ENCODE measurements at places on chromosomes 1 and 21.

- DNase-seq = no peak
Measured at GRCh38 chr1:159996653-159997052, 35.1 kb downstream of the PIGM start.

GRCh38 chr1:65827346-65827745 lies 34.7 kb downstream of the PDE4B start:
- no peak for DNase-seq

DNA sequence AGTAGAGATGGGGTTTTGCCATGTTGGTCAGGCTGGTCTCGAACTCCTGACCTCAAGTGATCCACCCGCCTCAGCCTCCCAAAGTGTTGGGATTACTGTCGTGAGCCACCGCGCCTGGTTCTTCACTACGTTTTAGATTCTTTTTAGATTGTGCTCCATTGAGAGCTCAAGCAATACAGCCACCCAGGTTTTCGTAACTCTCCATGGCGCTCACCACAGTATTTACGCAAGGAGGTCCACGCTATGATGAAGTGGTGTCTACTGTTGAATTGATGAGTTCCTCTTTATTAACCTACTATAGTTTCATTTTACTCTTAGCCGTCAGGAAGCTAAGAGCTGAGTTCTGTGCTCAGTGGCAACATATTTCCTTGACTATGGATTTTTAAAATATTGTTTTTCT lies 1.8 kb upstream of the KIF1B start:
- no peak for DNase-seq

- no peak for DNase-seq
Measured at GRCh38 chr1:17538428-17539117, 925 bp upstream of the ARHGEF10L start.

DNA sequence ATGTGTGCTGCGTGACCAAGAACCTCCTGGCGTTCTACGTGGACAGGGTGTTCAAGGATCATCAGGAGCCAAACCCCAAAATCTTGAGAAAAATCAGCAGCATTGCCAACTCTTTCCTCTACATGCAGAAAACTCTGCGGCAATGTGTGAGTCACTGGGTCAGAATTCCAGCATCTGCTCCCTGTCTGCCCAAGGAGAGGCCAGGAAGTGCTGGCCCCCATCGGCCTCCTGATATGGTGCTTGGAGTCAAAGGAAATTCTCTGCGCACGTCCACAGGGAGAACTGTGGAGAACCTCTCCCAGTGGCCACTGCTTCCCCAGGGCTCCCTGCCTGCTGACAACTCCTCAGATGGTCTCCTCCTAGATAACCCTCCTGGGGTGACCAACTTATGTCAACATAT lies 25.6 kb upstream of the IL20 start:
- no peak for DNase-seq

DNA sequence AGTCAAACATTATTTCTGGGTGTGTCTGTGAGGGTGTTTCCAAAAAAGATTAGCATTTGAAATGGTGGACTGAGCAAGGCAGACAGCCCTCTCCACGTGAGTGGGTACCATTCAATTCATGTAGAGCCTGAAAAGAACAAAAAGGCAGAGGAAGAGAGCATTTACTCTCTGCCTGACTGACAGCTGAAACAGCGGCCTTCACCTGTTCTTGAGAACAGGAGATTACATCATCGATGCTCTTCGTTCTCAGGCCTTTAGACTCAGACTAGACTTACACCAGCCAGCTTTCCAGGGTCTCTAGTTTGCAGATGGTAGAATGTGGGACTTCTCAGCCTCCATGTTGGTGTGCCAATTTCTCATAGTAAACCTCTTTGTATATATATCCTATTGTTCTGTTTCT lies 302.3 kb downstream of the BACH1 start:
- DNase-seq = no peak

DNA sequence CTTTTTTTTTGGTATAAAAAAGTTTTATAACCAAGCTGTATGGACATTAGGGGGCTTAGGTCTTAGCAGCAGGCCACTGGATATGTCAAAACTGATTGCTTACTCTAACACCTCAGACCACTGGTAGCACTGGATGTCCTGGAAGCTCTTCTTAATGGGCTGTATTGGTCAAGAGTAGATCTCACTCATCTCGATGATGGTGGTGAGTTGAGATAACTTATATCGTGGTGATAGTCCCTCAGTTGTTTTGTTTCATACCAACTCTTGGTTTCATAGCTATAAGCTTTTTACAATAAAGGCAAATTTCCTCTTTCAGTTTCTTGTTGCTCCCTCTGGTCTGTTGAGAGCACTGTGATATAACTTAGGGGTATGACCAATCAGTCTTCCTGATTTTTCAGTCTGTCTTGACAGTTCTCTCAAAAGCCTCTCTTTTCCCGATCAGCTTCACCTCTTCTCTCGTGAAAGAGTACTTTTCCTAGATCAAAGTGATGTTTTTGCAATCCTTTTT lies 9.7 kb upstream of the AGO1 start:
- no peak for DNase-seq

GRCh38 chr1:56255516-56256152 lies 323.7 kb downstream of the PLPP3 start:
- DNase-seq = no peak

DNA sequence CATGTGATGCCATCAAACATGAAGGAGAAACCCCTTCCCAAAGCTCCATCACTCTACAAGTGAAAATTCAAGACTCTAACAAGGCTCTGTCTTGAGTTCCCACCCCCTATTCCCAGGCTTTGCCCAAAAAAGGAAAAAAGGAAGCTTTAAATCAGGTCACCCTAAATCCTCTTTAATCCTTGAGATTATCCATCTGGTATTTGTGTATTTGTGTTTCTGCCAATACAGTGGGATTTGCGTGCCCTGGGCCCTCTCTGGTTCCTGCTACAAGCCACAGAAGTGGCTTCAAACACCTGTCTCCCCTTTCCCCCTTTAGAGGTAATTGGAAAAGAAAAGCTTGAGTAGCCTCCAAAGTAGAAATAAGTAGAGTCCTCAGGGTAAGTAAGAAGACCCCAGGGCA lies 120.4 kb downstream of the EDEM3 start:
- DNase-seq = no peak

- DNase-seq = no peak
Measured at GRCh38 chr1:163844459-163844858, 522.7 kb downstream of the NUF2 start.

GRCh38 chr1:46940307-46940706 lies 969 bp downstream of the CYP4A11 start:
- DNase-seq = no peak

DNA sequence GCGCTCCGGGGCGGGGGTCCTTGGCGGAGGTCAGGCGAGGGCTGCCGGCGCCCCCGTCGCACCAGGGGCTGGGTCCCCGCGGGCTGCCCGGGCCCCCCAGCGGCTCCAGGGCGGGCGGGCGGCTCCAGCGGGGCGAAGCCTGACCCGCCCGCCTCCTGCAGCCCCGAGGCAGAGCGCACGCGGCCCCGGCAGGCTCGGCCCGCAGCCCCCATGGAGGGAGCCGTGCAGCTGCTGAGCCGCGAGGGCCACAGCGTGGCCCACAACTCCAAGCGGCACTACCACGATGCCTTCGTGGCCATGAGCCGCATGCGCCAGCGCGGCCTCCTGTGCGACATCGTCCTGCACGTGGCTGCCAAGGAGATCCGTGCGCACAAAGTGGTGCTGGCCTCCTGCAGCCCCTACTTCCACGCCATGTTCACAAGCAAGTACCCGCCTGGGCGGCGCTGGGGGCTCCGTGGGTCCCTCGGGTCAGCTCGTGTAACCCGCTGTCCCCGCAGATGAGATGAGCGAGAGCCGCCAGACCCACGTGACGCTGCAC lies 817 bp downstream of the KLHL17 start:
- DNase-seq = no peak

GRCh38 chr1:244214009-244214967 lies 163.2 kb downstream of the ZBTB18 start:
- DNase-seq = no peak

DNA sequence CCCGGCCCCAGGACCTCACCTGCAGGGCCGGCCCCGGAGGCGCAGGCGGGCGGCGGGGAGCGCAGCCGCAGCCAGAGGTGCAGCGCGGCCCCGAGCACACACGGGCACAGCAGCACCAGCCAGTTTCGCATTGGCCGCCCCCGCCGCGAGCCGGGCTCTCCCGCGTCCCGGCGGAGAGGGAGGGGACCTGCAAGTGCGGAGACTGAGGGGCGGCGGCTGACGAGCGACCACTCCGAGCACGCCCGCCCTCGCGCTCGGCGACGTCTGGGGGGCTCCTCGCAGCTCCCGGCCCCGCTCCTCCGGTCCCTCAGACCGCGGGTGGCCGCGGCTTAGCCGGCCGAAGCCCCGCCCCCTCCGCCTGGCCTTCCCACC lies at the start of gene B3GALNT2:
B3GALNT2 (minus strand) TSS at position 331 of the 372 bp plus-strand sequence; CDS start at position 131, 200 bp downstream.
- no peak for DNase-seq

- DNase-seq = no peak
Measured at GRCh38 chr1:54582566-54583306, 34.7 kb downstream of the ACOT11 start.

GRCh38 chr1:59143133-59143487 lies 153.8 kb upstream of the FGGY start:
- no peak for DNase-seq

DNA sequence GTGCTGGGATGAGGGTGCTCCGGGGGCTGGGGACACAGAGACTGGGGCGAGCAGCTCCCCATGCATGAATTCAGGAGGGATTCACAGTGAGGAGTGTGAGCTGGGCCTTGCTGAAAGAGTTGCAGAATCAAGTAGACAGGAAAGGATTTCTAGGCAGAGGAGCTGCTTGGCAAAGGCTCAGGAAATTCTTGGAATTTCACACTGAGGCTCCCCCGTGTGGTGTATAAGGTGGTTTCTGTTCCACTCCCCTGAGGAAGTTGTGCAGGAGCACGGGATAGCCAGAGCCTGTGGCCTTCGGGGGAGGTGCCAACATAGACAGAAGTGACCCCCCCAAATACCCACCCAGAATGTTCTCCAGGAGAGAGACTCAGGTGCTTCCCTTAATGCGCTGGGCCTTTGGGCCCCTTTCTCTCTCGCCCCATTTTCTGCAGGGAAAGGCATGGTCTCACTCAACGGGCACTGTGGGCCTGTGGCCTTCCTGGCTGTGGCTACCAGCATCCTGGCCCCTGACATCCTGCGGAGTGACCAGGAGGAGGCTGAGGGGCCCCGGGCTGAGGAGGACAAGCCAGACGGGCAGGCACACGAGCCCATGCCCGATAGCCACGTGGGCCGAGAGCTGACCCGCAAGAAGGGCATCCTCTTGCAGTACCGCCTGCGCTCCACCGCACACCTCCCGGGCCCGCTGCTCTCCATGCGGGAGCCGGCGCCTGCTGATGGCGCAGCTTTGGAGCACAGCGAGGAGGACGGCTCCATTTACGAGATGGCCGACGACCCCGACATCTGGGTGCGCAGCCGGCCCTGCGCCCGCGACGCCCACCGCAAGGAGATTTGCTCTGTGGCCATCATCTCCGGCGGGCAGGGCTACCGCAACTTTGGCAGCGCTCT lies 58.5 kb upstream of the ACTL8 start:
- no peak for DNase-seq

DNA sequence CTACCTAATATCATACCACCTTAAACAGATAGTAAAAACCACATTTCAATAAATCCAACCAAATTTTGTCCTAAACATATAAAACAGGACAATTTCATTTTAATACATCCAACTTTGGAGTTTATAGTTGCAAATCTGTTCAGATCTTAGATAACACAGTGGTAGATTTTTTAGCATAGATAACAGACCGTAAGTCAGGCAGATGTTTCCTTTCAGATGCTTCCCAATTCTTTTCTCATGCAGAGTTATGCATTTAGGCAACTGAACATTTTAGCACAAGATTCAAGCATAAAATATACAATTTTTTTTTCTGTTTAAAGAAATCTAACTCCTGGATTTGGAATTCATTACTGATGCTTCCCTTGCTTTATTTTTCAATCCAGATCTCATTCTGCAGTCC lies 156.5 kb upstream of the ZNHIT6 start:
- no peak for DNase-seq

- DNase-seq = no peak
Measured at GRCh38 chr21:41601573-41602368, 93.8 kb upstream of the TMPRSS2 start.

- no peak for DNase-seq
Measured at GRCh38 chr1:215923129-215923824, 356.2 kb downstream of the KCTD3 start.

DNA sequence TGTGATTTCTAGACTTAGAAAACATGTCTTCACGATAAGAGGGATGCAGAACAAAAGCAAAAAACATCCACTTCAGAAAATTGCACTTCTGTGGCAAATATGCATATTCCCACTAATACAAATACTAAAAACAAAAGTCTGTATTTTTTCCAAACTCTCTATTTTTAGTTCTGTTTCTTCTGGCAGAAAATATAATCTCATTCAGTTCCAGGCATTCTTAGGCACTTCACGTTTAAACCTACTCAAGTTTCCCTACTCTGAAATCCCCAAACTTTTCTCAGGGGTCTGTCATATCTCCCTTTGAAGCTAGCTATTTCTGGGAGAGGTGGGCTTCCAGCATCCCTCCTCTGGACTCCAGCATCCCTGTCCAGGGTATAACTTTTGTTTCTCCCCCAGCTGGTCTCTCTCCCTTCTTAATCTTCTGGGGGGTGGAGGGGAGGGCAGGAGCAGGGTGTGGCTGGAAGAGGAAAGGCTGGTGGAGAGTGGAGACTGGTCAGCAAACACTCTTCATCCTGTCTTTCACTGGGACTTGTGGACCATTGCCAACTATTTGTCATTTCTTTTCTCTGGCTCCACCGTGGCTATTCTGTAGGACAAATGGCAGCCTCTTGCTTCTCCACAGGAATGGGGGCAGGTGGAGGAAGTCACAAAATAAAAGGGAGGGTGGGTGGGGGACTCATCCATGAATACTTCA lies 19.6 kb upstream of the NCF2 start:
- no peak for DNase-seq

GRCh38 chr1:93821423-93822144 lies 57.4 kb downstream of the DNTTIP2 start:
- no peak for DNase-seq

DNA sequence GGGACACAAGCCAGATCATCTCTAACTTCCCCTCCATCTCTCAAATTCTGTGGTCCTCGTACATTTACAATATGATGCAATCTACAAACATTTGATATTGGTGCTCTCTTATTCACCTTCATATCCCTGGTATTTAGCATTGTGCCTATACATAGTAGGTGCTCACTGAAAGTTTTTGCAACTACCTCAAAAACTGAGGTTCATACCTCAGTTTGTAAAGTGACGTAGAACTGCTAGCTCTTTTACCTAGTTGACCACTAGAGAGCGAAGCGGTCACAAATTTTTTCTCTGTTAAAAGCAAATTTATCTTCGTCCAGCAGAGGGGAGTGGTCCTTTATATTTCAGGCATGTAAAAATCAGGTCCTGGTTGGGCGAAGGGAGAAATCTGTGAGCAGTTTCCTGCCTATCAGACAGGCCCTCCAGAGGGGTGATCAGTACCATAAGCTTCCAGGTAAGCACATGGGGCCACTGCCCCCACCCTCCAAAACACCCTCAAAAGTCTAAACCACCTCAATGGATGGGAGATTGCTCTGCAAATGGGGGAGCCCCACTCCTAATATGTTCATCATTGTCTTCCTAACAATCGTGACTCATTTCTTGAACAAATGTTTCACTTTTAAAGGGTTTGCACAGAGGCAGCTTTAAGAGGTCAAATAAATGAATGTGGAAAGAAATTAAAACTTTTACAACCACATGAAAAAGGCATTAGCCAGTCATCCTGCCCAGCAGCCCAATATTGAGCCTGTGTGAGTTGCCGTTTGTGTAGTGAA lies 10.6 kb upstream of the HLCS start:
- peak; percentile 24 for DNase-seq

GRCh38 chr1:232578651-232579195 lies 51.2 kb downstream of the SIPA1L2 start:
- DNase-seq = no peak
